Right lobe of liver (tissue), 6 donors: ENCODE measurements at places on chromosomes 2 and 18. TPM values are rescaled to one million over a fixed set of nuclear protein-coding genes. Genes with fewer than 3 reads are reported as not detected.

FSHR gene
- not detected for total RNA-seq

ARMC9 gene
- 2.2 TPM for total RNA-seq

HMSD gene
- total RNA-seq, result not detected

IL36G gene
- total RNA-seq, result not detected

NEB gene
- 12.4 TPM for total RNA-seq

DYSF gene
- total RNA-seq, result 46.4 TPM

MOGAT1 gene
- 6.2 TPM for total RNA-seq

PLB1 gene
- 0.81 TPM for total RNA-seq

IL1A gene
- total RNA-seq, result not detected

WDFY1 gene
- 21.9 TPM for total RNA-seq
